Left colon (tissue), 2 donors: ENCODE measurements at places on chromosomes 12 and 14. TPM values are rescaled to one million over a fixed set of nuclear protein-coding genes. Genes with fewer than 3 reads are reported as not detected.

Gene CNTN1
- total RNA-seq, result 3.1 TPM

Gene ARHGEF40
- 40.8 TPM for total RNA-seq

Gene TAMALIN
- 9.0 TPM for total RNA-seq

Gene KRT76
- not detected for total RNA-seq

Gene SERPINA9
- total RNA-seq, result not detected

Gene C14orf39
- total RNA-seq, result not detected

- no peak for DNase-seq
Measured at GRCh38 chr12:23770202-23770938, 179.1 kb downstream of the SOX5 start.

DNA sequence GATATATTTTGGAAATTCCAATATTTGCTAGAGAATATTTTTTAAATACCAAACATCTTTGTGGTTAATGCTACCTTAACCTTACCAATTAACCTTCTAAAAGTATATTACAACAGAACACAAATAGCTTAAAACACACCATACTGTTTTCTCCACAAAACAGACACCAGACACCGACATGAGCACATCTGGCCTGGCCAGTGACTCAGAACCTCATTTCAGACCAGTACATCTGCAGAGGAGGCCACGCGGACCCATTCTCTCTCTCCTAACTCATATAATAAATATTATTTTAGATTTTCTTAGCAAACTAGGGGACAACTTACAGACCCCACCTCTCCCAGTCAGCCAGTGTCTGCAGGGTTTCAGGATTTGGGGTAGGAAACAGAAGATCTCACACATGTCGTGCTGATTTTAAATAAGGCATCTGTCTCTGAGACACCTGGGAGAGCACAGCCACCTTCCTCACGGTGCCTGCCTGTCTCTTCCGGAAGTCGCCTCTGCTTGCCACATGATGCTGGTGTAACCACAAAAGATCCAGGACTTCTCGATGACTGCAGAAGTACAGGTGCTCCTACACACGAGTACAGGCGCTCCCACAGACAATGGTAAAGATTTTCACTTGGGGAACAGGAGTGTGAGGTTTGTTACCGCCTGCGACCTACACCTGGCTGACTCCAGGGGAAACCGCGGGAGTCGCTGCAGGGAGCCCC, 9.7 kb upstream of the ANKLE2 start:
- no peak for DNase-seq

DNA sequence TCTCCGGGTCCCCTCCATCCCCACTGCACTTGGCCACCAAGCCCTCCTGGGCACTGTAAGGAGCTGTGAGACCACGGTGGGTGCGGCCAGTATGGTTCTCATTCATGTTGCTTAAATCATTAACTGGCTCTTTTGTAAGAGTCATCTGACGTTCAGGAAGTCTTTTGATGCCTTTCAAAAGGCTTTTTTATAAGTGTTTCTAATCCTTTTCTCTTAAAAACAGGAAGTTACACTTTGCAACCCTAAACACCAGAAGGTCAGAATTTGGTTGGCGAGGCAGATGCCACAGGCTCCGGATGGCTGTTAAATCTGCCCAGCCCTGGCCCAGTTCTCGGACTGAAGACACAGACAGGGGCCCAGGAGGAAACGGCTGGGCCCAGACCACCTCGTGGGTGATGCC, 26.1 kb upstream of the DIO3 start:
- no peak for DNase-seq

DNA sequence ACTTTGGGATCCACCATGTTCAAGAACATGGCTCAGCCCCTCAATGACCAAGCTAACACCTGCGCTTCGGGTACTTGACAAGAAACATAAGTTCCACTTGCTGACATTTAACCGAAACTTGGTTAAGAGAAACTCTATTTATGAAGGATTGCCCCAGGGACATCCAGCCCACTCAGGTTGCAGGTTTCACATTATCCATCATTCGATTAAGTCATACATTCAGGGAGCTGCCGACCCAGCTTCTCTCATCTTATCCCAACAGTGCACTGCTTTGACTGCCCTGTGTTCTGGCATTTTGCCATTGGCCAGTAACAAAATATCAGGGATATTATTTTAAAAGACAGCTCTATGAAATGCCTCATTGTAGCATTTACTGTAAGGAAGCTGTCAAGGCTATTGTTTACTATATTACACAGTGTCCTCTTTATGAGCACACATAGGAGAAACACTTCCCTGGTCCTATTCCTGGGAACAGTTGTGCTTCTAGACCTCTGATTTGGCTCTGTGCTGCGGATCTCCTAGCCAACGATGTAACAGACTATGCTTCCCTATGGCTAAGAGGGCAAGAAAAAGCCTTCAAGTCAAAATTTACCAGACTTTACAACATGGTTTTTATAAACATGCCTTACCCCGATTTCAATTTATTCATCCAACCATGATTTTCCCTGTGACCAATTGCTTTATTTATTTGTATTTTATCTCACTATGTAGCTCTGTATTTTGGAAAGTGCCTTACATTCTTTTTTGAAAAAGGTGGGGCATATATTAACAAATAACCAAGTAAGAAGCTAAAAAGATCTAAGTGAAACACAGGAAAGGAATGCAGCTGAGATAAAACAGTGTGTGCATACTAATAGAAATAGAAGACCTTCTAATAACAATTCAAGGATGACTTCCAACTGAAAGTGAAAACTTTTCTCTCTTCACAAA, 109.3 kb downstream of the ITPR2 start:
- no peak for DNase-seq

DNA sequence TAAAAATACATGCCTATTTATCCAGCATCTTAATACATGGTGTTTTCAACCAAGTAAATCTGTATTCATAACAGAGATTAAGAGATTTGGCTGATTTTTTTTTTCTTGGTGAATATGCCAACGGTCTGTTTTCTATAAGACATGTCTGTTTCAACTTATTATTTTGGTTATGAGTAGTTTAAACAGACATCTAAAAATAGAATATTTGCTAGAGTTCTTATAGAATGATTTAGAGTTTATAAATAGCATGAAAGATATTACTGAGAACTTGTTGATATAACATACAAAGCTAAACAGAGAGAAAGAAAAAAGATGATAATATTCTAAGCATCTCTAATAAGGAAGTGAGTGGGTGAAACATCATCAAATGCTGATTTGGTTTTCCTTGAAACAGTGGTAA, 199.9 kb downstream of the CCDC91 start:
- no peak for DNase-seq

- DNase-seq, result no peak
Measured at GRCh38 chr12:49933796-49934195, 16.7 kb upstream of the AQP2 start.

DNA sequence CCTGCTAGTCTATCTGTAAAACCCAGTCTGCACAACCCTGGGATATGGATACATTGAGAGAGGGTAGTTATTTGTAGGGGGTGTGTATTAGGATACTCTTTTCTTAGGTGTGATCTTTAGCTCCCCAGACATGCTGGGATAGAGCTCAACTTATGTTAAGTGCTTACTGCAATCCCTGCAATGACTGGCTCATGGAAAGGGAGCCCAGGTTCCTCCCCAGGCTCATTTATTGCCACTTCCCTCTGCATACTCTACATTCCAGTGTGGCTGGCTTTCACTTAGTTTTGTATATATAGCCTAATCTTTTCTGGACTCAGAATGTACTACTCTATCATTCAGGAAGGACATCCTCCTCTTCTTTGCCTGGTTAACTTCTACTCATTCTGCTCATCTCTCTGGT, 172.0 kb downstream of the SYT10 start:
- no peak for DNase-seq

GRCh38 chr12:65511134-65511834, 232.8 kb downstream of the MSRB3 start:
- no peak for DNase-seq

- no peak for DNase-seq
Measured at GRCh38 chr14:103908580-103908979, 19.7 kb upstream of the TDRD9 start.

DNA sequence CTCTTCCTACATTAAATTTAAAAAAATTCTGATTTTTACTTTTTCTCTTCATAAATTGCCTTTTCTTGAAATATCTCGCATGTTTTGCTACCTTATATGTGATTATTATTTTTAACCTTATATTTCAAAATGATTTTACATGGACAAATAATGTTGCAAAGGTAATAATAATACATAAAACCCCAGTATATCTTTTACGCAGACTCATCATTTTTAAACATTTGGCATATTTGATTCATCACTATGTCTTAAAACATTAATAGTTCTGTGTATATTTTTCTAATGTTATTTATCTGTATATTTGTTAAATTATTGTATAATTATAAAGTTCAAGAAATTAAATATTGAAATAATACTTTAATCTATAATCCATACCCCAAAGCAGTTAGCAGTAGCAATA, 350.8 kb downstream of the RPL10L start:
- no peak for DNase-seq

GRCh38 chr12:123043536-123044001, 63.1 kb downstream of the ARL6IP4 start:
- DNase-seq, result peak; percentile 81

DNA sequence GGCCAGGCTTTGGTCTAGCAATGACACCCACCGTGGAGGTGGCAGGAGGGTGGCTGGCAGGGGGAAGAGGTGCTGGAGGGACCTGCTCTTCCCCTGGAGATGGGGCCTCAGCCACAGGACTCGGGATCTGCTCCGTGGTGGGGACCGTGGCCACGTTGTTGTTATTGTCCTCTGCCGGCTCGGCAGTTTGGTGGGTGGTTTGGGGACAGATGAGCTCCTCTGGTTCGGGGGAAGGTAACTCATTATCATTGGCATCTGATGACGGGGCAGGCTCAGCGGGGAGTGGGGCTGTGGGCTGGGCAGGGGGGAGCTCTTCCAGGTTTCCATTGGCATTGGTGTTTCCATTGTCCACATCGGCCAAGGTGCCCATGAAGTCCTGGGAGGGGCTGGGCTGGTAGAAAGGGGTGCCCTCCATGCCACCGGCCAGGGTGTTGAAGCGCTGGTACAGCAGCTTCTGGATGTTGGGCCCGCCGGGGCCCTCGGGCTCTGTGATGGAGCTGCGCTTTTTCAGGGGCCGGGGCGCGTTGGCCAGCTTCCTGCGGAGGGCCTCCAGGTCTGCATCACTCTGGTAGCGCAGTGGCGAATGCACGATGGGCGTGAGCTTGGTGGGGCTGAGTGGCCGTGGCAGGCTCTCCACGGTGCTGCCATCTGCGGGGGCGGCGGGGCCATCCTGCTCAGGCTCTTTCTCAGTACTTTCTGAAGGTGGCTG, 24.3 kb downstream of the ZFYVE21 start:
- no peak for DNase-seq

DNA sequence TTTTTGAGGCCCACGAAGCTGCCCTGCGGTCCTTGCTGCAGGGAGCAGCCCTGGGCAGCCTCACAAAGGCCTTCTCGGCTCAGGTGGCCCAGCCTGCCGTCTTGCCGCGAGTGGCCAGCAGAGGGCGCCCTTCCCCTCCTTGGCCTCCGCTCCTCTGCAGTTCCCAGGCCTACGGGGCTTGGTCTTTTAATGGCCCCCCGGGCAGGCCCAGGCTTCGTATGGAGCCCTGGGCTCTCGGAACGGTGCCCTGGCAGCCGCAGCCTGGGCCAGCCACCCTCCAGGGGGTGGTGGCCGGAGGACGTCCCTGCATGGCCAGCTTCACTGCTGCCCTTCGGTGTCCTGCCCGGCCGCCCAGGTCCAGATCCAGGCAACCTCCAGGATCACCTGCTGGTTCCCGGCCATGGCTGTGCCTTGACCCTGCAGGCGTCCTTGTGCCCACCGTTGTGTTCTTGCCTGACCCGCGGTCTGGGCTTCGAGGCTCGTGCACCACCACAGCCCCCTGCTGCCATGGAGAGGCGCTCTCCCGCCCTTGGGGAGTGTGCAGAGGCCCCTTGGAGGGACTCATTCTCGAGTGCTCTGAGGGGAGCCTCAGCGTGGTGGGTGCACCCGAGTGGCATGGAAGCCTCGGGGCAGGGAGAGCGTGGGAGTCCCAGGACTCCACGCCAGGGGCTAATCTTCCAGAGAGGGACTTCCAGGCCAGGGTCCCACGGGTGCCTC, 9.4 kb downstream of the ASPG start:
- DNase-seq, result peak; percentile 43

DNA sequence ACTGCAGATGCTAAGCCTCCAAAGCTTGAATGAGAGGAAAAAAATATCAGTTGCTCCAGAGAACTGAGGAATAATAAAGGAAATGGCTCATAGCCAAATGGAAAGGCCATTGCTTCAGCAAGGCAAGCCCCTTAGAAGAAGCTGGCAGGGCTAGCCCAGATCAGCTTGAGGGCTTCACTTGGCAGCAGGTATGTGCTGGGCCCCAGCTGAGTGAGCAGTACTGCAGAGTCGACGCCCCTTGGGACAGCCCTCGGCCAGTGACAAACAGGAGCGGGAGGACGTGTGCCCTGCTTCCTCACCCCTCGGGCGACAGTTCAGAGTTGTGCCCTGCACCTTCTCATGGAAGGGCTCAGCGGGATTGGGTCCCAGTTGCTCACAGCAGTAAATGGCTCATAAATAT, 1031.2 kb upstream of the TMEM132C start:
- no peak for DNase-seq

DNA sequence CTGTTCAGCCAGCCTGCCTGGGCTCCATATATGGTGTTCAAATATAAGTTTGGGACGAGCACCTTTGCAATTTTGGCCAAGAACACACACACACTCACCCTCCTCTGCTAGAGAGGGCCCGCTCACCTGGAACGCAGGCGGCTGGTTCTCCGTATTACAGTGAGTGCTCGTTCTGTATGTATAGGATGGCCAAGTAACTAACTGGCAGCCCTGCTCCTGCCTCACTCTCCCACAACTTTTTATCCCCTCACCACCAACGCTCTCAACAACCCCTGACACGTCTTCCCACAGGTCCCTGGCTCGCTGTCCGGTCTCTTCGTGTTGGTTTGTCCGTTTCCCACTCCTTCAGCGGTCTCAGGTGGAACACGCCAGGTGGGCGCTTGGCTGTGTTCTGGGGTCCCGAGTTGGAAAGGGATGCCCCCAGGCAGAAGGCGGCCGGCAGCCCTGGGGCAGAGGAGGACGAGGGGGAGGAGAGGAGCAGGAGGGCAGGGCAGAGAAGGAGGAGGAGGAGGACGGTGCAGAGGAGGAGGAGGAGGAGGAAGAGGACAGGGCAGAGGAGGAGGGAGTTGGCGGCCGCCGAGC, 398 bp upstream of the MSRB3 start:
- no peak for DNase-seq

DNA sequence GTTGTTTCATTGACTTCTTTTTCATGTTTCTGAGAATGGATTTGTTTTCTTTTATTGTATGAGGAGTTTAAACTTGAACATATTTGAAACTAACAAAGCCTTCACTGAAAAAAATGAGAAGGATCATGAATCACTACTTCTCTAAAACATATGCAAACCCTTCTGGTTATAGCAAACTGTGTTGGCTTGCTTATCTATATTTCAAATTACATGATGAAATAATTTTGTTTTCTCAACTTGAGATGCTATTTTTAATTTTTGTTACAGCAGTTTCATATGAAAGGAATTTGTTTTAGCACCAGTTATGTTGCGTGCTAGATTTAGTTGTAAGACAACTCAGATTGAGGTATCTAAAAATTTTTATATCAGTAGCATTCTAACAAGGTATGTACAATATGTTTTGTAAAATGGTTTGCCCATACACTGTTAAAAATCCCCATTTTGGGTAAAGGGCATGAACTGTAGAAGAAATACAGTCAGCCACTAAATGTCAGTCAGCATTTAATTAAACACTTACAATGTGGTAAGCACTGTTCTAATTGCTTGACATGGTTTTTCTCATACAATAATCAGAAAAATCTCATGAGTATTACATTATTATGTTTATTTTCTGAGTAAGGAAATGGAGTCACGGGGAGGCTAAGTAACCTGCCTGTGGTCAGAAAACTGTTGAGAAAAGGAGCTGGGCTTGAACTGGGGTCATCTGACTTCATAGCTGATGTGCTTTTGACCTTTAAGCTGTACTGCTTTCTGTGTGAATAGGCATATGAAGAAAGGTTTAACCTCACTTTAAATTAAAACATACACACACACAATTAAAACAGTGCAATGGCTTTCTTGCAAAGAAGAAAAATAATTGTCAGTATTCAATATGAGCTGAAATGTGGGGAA, 105.7 kb downstream of the PLEKHA5 start:
- no peak for DNase-seq
